ENCODE measurements at places on chromosomes 6 and 20.

GRCh38 chr6:15296735-15297134, 50.9 kb downstream of the JARID2 start:
- no peak for DNase-seq

GRCh38 chr6:149680503-149680902, 32.0 kb upstream of the KATNA1 start:
- DNase-seq, result no peak

DNA sequence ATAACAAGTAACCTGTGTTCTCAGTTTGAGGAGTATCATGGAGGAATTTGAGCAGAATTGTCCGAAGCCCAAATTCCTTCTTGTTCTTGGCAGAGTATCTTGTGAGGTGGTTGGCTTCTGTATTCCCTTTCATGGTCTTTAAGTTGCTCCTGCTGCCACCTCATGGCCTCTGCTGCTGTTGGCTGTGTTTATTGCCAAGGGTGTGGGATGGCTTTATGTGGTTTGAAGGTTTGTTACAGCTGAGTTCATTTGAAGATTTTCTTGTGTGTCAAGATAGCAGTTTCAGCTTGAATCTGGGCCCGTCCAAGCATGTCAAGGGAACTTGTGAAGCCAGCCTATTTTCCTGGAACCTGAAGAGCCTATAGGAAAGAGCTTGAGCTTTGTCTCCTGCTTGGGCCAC, 20.2 kb upstream of the TTK start:
- DNase-seq, result peak; percentile 5

DNA sequence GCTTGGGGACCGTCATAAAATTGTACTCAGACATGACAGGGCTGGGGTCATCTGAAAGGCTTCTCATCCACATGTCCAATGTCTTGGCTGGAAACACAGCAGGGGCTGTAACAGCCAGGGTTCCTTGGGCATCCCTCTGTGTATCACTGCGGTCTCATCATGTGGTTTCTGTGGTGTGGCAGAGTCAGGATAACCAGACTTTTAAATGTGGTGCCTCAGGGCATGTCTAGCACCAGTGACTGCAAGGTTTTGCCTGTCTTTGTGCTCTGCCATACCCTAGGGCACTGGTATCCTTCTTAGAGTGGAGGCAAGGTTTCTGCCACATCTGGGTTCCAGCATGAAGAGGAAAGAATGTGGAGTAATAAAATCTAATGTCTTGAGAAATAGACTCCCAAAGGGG, 124.2 kb downstream of the PLEKHG1 start:
- DNase-seq, result no peak

GRCh38 chr6:164164876-164165275, 750.4 kb downstream of the QKI start:
- peak; percentile 2 for DNase-seq

DNA sequence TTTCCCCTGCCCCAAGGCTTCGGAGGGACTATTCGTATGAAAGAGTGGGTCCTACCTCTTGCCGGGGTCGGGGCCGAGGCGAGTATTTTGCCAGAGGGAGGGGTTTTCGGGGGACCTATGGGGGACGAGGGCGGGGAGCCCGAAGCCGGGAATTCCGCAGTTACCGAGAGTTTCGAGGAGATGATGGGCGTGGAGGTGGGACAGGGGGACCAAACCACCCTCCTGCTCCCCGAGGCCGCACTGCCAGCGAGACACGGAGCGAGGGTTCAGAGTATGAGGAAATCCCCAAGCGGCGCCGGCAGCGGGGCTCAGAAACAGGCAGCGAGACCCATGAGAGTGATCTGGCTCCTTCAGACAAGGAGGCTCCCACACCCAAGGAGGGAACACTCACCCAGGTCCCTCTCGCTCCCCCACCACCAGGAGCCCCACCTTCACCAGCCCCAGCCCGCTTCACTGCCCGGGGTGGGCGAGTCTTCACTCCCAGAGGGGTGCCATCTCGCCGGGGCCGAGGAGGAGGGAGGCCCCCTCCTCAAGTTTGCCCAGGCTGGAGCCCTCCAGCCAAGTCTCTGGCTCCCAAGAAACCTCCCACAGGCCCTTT, 11.3 kb downstream of the PRRC2A start:
- no peak for DNase-seq

GRCh38 chr20:2903686-2904085, 30.4 kb downstream of the PTPRA start:
- no peak for DNase-seq

DNA sequence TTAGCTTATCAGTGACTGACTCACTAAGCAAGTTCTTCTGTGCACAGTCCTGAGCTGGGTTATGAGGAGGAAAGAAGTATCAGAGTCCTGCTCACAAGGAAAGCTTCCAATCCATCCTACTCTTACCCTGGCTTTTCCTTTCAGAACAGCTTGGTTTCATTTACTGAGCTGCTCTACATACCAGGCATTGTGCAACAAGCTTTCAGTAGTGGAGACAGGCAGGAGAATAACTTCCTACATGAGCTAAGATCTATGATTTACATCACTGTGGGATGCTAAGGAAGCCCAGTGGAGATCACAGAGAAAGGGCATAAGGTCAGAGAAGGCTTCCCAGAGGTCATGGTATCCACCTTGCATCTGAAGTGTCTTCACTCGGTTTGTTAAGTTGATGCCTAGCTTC, 144.5 kb downstream of the MAP3K7 start:
- peak; percentile 65 for DNase-seq

DNA sequence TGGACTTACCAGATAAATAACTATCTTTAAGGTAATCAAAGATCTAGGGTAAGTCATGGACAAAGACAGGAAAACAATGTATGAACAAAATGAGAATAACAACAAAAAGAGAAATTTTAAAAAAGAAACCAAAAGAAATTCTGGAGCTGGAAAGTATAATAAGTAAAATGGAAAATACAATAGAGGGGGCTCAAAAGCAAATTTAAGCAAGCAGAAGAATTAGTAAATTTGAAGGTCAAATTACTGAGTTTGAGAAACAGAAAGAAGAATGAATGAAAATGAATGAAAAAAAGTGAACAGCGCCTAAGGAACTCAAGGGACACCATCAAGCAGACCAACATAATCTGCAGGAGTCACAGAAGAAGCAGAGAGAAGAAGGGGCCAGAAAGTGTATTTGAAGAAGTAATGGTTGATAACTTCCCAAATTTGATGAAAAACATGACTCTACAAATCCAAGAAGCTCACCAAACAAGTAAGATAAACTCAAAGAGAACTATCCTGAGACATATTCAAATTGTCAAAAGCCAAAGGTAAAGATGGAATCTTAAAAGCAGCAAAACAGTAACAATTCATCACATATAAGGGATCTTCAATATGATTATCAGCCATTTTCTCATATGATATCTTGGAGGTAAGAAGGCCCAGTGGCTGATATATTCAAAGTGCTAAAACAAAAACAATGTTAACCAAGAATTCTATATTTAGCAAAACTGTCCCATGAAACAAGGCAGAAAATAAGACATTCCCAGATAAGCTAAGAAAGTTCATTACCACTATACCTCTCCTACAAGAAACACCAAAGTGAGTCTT, 218.5 kb downstream of the FOXC1 start:
- no peak for DNase-seq

DNA sequence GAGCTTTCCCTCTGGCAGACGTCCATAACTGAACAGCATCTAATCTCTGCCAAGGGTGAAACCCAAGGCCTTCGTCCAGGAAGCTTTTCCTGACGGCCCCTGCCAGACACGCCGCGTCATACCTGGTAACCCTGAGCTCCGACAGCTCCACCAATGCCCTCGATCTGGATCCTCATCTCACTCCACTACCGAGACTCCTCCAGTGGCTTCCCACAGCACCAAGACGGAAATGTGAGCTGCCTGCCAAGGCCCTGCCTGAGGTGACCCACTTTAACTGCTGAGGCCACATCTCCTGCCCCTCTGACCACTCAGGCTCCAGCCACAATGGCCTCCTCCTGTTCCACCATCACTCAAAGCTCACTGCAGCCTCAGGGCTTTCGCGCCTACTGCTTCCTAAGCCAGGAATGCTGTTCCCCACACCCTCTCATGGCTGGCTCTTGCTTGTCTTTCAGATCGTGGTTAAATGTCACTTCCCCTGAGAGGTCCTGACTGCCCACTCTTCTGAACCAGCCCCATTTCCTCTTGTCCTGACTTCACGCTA, 143.2 kb downstream of the PREX1 start:
- DNase-seq, result no peak

- DNase-seq, result peak; percentile 90
These were observed 109.6 kb upstream of the BACH2 start for GRCh38 chr6:90406142-90406794.

GRCh38 chr6:87762116-87762515, 60.1 kb upstream of the AKIRIN2 start:
- DNase-seq, result no peak

- DNase-seq, result peak; percentile 33
These were observed 74.5 kb downstream of the ALDH8A1 start for GRCh38 chr6:134875367-134875766.

GRCh38 chr6:44221961-44222335, 1.4 kb upstream of the SLC29A1 start:
- DNase-seq, result no peak

- DNase-seq, result no peak
These were observed 10.5 kb downstream of the SOX4 start for GRCh38 chr6:21604081-21604480.

GRCh38 chr6:112005013-112005371, 48.9 kb upstream of the CCN6 start:
- DNase-seq, result no peak

- no peak for DNase-seq
These were observed 689.7 kb downstream of the EPM2A start for GRCh38 chr6:145045582-145045981.

DNA sequence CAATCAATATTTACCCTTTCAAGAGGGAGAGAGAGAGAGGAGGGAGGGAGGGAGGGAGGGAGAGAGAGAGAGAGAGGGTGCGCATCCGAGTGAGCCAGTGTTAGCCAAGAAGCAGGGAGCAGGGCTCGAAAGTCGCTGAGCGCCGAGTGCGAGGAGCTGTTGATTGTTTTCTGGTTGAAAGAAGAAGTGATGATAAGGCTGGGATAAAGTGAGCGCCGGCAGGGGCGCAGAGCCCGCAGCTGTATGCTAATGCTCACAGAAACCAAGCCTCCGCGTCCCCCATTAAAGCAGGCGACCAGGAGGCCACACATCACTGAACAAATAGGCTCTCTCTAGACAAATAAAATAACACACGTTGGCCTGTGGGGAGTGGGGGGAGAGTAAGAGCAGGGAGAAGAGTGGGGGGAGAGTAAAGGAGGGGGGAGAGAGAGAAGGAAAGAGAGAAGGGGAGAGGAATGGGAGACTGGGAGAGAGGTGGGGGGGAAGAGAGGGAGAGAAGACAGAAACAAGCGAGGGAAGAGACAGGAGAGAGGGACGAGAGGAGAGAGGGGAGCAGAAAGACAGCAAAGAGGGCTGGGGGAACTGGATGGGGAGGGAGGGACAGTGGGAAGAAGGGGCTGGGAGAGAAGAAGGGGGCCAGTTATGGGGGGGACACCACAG, 5.0 kb upstream of the INSM1 start:
- no peak for DNase-seq

GRCh38 chr6:124962639-124963415, 590 bp downstream of the RNF217 start:
- peak; percentile 57 for DNase-seq

- peak; percentile 9 for DNase-seq
These were observed 25.3 kb downstream of the RIPOR2 start for GRCh38 chr6:24910331-24910960.

DNA sequence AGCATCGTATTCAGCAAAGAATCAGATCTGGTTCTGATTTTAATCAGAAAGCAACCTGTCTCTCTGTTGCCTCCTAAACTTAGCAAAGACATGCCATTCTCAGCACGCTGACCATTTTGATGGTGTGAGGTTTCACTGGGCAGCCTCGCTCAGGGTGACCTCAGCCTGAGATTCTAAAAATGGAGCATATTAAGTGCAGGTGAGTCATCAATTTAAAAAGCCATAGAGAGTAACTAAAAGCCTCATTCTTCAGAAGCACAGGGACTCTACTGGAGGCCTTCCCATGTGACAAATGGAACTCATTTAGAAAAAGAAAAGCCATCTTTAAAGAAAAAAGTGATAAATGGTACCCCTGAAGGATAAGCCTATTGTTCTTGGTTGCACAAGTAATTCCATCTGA, 91.3 kb downstream of the FILIP1 start:
- DNase-seq, result peak; percentile 65

- peak; percentile 46 for DNase-seq
These were observed at the start of gene VIP for GRCh38 chr6:152750694-152751093. TSS of gene VIP (plus strand) at chr6:152750797. CDS start at chr6:152752178, 1,381 bp downstream.

GRCh38 chr6:43128926-43129325, 42.1 kb upstream of the SRF start:
- no peak for DNase-seq

GRCh38 chr6:71387179-71387578, 98.6 kb downstream of the OGFRL1 start:
- DNase-seq, result peak; percentile 90

GRCh38 chr6:145206247-145206907, 528.9 kb downstream of the EPM2A start:
- peak; percentile 47 for DNase-seq

- no peak for DNase-seq
These were observed 98.4 kb upstream of the ADTRP start for GRCh38 chr6:11876934-11877433.

GRCh38 chr6:158452191-158452590, 107.7 kb upstream of the TMEM181 start:
- no peak for DNase-seq

- peak; percentile 7 for DNase-seq
These were observed 170.6 kb downstream of the PHACTR1 start for GRCh38 chr6:12886961-12887775.

DNA sequence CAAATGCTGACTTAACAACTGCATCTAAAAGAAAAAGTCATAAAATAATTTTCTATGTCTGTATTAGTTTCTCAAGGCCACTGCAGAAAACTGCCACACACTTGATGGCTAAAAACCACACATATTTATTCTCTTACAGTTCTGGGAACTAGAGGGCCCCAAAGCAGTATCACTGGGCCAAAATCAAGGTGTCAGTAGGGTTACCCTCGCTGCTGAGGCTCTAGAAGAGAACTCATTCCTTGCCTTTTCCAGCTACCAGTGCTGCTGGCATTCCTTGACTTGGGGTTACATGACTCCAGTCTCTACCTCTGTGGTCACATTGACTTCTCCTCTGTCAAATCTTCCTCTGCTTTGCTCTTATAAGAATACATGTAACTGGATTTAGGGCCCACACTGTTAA, 124.6 kb upstream of the THEMIS start:
- DNase-seq, result no peak

DNA sequence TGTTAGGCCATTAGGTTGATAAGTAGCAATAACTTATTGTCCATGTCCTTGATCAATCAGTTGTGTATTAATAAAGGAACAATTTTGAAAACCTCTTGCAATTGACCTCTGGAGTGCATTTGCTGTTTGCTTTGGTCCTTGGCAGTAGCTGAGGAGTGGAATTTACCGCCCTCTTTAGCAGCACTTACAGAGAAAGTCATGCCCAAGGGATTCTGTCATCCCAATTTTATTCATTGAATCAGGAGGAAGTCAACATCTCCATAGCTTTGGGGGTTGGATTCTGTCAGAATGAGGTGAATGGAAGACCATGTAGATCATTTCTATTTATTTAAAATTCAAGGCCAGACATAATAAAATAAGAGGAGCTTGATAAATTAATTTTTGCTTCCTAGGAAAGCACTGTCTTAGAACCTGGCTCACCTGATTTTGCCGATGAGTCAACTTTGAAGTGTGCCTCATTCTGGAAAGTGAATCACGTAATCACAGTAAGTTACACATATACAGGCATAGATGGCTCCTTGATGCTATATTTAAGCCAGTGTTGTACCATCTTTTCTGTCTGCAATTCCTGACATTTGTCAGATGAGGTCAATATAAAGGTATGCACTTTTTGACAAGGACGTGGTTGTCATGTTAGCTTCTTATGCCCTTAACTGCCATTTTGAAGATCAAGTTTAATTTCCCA, 128.7 kb upstream of the MLIP start:
- no peak for DNase-seq

- peak; percentile 22 for DNase-seq
These were observed 20.7 kb upstream of the RREB1 start for GRCh38 chr6:7087066-7087465.

Measured in iris pigment epithelial cell (primary cell).